ENCODE measurements at places on chromosomes 5 and 9. TPM values are rescaled to one million over a fixed set of nuclear protein-coding genes. Genes with fewer than 3 reads are reported as not detected.

The ZFP2 gene
- 3.5 TPM for total RNA-seq

The GMCL2 gene
- 0.14 TPM for total RNA-seq

The PAEP gene
- not detected for total RNA-seq

GRCh38 chr5:122756264-122756911 is 18.5 kb upstream of the SNX2 start:
- DNase-seq = no peak
- peaks cover 7% of the 10 kb centered on the region for H3K4me1 ChIP-seq
- H3K27ac ChIP-seq = no peak overlapping the region
- H3K4me3 ChIP-seq = no peak overlapping the region

DNA sequence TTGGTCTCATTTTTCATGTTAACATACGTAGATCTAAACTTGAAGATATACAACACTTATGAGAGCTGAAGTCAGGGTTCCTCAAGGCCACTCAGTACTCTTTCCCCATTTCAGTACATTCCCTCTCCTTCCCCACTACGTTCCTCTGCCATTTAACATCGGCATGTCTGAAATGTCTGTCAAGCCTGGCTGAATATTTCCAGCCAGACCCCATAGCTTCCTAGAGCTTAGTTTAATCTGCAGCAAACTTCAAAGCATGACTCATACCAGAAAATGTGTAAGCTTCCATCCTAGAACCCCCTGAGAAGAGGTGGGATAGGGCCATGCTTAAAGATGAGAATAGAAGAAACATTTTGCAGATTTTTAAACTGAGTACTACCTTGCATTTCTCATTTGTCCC is 6.2 kb downstream of the GZMA start:
- peaks cover 44% of the 10 kb centered on the region for H3K4me1 ChIP-seq
- H3K27ac ChIP-seq = no peak overlapping the region
- no peak overlapping the region for H3K4me3 ChIP-seq
- no peaks in the 10 kb centered on the region for H3K36me3 ChIP-seq
- DNase-seq = no peak
- H3K27me3 ChIP-seq = no peaks in the 10 kb centered on the region

- H3K4me1 ChIP-seq = no peaks in the 10 kb centered on the region
- DNase-seq = no peak
- H3K27me3 ChIP-seq = no peaks in the 10 kb centered on the region
- H3K4me3 ChIP-seq = no peak overlapping the region
- H3K27ac ChIP-seq = no peak overlapping the region
Measured at GRCh38 chr9:36676778-36677485, 104.2 kb downstream of the MELK start.

GRCh38 chr5:75952291-75952690 is 130.9 kb upstream of the SV2C start:
- DNase-seq = no peak
- no peaks in the 10 kb centered on the region for H3K4me1 ChIP-seq
- peaks cover 30% of the 10 kb centered on the region for H3K27me3 ChIP-seq
- H3K27ac ChIP-seq = no peak overlapping the region
- no peak overlapping the region for H3K4me3 ChIP-seq

DNA sequence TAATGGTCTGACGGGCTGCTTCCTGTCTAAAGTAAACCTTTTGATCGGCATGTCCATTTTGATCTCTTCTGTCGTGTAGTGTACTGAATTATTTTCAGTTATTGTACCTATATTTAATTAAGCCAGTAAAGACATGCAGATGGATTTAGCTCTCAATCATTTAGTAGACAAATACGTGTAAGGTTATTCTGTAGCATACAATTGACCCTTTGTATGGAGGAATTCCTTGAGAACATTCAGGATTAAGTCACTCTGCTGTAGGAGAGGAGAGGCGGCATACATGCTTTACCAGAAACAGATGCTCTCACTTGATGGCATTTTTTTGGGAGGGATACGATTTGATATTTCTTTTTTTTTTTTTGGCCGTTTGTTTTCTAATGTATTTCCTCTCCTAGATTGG is 141.0 kb downstream of the PBX3 start:
- no peak overlapping the region for H3K4me3 ChIP-seq
- no peak overlapping the region for H3K27ac ChIP-seq
- H3K4me1 ChIP-seq = peaks cover 13% of the 10 kb centered on the region
- no peak for DNase-seq
